Gastroesophageal sphincter (tissue), 4 donors: ENCODE measurements at places on chromosomes 7 and 10. TPM values are rescaled to one million over a fixed set of nuclear protein-coding genes. Genes with fewer than 3 reads are reported as not detected.

DNA sequence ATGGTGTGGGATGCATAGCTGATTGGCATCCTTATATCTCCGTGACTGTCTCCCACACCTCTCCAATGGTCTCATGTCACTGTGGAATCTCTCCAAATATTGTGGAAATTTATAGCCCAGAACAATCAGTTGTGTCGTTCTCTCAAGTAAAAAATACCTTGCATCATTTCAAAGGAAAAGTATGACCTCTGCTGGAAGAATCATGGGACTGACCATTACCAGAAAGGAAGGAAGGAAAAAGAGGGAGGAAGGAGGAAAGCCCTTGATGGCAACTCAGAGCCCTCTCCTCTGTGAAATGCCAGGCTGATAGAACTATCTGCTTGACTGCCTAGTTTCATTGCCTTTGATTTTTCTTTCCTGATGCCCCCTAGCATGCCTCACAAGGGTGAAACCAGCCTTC is 76.3 kb downstream of the FOXI2 start:
- ATAC-seq = no peak

DNA sequence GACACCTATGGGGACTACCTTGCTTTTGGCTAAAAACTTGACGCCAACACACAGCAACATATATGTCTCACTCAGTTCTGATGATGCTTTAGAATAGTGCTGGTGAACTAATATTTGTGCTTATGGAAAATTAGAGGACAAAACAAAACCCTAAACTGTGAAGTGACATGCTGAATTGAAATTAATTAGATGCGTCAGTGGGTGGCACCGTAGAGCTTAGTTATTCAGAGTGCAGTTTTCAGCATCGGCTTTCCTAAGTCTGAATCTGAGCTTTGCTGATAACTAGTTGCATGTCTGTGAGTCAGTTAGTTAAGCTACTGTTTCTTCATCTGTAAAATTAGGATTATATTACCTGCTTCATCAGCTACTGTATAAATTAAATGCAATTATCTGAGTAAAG is 245.0 kb upstream of the SORCS1 start:
- ATAC-seq = no peak

GRCh38 chr7:19958309-19958896 is 185.0 kb upstream of the TMEM196 start:
- ATAC-seq = peak; percentile 77

DNA sequence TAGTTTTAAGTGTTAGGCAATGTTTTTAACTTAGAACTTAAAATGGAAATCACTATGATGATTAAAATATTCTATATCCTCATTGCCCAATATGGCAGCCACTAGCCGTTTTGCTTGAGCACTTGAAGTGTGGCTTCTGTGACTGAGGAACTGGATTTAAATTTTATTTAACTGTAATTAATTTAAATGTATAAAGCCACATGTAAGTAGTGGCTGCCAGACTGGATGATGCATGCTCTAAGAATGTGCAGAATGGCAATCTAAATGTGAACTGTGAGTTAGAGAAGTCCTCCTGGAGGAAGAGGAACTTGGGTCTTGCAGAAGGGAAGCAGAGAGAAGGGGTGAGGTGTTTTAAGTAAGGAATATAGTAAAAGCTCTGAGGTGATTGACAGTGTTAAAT is 451.4 kb downstream of the SUGCT start:
- no peak for ATAC-seq

DNA sequence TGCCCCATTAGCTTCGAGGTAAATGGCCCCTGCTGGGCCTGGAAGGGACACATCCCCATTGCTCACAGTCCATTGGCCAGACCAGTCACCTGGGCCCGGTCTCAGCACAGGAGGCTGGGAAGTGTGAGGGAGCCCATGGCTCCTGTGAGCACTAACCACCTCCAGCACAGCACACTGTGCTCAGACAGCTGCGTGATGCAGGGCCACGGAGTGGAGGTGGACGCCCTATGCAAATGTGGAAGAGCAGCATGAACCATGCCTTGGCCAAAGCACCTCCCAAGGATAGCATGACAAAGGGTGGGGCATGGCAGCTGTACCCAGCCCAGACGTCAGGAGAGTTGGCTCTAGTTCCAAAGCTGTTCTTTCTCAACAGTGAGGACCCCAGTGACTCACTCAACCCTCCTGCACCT is 120.1 kb upstream of the ZMIZ1 start:
- ATAC-seq = no peak

DNA sequence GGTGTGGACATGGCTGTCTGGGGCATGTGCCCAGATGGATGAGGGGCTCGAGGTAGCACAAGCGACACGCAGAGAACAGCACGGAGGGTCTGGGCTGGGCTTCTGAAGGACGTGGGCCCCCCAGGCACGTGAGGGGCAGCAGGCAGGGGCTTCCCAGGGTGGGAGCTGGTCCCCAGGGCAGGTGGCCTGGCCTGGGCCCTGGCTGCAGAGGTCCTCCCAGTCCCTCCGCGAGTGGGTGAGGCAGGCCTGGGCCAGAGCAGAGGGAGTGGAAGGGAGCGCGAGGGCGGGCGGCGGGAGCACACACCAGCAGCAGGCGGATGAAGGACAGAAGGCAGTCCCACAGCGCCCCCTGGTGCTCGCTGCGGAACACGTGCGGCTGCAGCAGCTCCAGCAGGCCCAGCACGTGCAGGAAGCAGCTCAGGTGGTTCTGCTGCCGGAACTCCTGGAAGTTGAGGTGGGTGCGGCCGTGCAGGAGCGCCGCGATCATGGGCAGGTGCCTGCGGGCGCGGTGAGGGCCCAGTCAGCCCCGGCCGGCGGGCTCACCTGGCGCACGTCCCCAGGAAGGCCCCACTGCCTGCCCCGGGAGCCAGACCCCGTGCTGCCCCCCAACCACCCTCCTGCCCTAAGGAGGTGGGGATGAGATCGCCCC is 14.7 kb upstream of the MICALL2 start:
- ATAC-seq = peak; percentile 82

GRCh38 chr10:123611243-123611642 is 54.9 kb upstream of the GPR26 start:
- no peak for ATAC-seq

BEND7 gene
- total RNA-seq = 25.9 TPM

GNAI1 gene
- 113 TPM for total RNA-seq

KAZALD1 gene
- 12.5 TPM for total RNA-seq
